ENCODE measurements at places on chromosomes 4 and X.

DNA sequence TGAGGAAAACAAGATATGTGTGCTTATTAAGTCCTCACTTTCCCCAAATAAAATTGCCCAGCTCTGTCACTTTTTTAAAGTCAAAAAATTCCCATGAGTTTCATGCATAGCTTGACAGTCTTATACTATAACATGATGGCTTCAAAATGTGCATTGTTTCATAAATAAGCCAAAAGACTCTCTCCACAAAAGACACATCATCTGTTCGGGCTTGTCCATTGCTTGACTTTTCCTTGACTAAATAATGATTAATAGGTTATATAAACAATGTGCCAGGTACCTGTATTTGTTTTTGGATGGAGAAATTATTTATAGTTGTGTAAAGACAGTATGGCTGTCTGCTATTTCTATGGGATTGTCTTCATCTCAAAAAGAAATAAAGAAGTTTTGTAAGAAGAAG is 329.2 kb upstream of the KLF3 start:
- DNase-seq: no peak

DNA sequence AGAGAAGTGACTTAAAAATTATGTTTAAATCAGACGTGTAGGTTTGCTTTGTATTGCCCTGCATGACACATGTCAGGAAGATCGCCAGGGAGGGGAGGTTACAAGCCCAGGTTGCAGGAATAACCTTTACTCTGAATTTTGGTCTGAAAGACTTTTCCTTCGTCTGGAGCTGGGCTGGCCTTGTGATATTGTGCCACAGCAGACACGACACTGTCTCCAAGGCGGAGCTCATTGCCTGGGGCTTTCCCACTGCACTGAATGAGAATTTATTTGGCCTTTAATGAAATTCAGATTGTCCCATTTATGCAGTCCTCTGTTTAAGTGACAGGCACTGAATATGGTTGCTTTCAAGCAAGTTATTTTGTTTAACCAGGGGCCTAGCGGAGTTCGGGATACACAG is 45.1 kb downstream of the RHOH start:
- DNase-seq: no peak

DNA sequence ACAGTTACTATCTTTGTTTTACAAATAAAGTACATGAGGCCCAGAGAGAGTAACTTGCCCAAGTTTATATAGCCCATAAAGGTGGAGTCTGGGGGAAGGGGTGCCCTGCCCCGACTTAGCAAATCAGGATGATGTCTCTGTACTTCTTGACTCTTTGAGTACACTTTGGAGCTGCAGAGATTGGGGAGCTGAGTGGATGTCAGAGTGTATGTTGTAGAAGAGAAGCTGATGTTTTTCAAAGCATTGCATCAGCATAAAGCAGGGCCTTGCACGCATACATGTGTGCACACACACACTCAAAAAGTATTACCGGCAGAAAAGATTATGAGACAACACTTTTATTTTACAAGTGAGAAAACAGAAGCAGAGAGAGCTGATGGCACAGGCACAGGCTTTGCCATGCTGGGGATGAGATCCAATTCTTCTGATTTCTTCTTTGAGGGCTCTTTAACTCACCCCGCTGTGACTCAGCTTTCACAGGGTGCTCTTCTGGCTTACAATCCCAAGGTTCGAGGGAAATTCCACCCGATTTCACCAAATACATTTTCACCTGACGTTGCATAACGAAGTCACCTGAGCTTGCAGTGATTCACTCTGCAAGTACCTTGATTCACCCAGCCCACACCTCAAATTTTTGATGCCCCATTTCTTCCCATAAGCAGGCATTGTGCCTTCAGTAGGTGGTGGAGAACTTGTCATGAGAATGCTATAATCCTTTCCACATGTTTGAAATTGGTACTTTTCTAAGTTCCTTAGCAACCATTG is 292.8 kb upstream of the BOD1L1 start:
- no peak for DNase-seq

DNA sequence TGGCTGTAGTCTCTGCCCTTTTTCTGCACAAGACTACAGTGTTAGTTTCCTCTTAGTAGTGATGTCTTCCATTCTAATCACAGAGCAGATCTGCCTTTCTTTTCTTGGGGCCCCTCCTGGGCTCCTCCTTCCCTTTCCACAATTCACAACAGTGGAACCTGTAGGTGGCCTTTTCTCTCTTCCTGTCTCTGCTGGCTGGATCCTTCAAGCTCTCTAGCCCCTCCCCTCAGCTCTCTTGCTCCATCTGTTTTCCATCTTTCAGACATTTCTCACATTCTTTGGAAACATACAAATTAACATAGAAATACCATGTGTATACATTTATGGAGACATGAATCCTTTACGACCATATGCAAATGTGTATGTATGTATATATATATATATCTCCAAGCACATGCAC is 304 bp upstream of the SPIN2A start:
- DNase-seq: no peak

DNA sequence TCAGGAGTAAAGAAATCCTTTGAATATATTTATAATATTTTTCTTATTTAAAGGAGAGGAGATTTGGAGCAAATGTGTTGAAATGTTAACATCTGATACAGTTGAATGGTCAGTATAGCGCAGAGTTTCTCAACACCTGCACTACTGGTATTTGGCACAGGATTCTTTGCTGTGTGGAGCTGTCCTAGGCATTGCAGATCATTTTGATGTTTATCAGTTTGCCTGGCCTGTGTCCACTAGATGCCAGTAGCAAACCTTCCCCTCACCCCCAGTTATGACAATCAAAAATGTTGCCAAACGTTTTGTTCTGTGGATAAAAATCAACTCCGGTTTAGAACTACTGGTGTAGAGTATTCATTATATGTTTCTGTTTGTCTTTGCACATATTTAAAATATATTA is 765.3 kb upstream of the SLIT2 start:
- DNase-seq: no peak

- DNase-seq: peak; percentile 81
These were observed at the start of gene LRBA for GRCh38 chr4:151014521-151015458. TSS of gene LRBA (minus strand) at chr4:151015284. CDS start at chr4:151014642, 642 bp downstream.

Data from GM13976 (cell line).